Ovary (tissue), 10 donors: ENCODE measurements at places on chromosomes 13 and 19. TPM values are rescaled to one million over a fixed set of nuclear protein-coding genes. Genes with fewer than 3 reads are reported as not detected.

- no peak overlapping the region for H3K27ac ChIP-seq
- H3K4me1 ChIP-seq, result peaks cover 7% of the 10 kb centered on the region
- DNase-seq, result no peak
- H3K36me3 ChIP-seq, result no peaks in the 10 kb centered on the region
Observed at GRCh38 chr19:42421101-42421500, 6.1 kb downstream of the LIPE start.

DNA sequence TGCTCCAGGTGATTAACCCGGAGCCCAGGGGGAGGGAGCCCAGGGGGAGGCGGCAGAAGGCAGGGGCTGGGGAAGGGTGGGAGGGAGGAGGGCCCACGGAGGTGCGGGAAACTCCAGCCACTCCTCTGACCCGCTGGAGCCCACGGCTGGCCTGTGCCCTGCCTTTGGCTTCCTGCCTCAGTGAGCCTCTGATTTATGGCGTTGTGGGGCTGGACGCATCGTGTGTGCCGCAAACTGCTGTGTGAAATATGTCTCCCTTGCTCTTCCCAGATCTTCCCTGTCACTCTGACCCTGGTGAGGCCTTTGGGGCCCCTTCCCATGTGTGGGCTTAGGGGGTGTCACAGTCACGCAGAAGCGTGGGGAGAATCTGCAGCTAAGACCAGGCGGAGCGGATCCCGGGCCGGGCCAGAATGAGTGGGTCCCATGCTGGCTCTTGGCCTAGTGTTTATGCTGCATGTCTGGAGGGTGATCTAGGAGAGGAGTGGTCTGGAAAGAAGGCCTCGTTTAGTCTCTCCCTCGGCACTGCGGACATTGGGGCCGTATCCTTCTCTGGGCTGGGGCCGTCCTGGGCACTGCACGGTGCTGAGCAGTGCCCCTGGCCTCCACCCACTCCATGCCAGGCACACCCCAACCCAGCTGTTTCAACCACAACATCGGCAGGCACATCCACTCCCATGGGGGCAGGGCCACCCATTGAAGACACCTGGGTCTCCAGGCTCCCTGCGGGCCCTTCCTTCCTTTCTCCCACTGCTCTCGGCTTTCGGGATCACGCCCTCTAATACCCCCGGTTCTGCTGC is 123.0 kb downstream of the KDM4B start:
- peak; percentile 67 for DNase-seq
- peak overlapping the region; percentile 35 for H3K27ac ChIP-seq
- no peaks in the 10 kb centered on the region for H3K36me3 ChIP-seq
- no peaks in the 10 kb centered on the region for H3K27me3 ChIP-seq
- H3K4me3 ChIP-seq, result no peak overlapping the region

GRCh38 chr13:43335764-43336163 is 312.4 kb downstream of the DNAJC15 start:
- H3K36me3 ChIP-seq, result no peaks in the 10 kb centered on the region
- no peak for DNase-seq
- no peak overlapping the region for H3K4me3 ChIP-seq
- peaks cover 2% of the 10 kb centered on the region for H3K4me1 ChIP-seq
- H3K27ac ChIP-seq, result no peak overlapping the region

DNA sequence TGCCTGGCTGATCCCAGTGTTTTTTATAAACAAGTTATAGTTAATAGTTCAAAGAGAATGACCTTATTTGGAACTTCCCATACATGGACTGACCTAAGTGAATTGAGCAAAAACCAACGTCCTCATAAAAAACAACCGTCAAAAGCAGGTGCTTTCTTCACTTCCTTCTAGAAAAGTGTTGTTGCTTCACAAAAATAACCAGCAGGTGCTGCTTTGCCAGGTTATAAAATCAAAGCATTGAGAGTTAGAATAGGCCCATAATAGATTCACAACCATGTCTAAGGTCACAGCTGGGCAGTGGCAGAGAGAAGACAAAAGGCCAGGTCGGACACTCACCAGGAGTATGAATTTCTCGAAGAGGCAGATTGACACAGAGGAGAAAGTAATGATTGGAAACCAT is 9.5 kb downstream of the RUBCNL start:
- H3K4me3 ChIP-seq, result no peak overlapping the region
- H3K36me3 ChIP-seq, result no peaks in the 10 kb centered on the region
- H3K27ac ChIP-seq, result no peak overlapping the region
- no peaks in the 10 kb centered on the region for H3K4me1 ChIP-seq
- no peak for DNase-seq

DNA sequence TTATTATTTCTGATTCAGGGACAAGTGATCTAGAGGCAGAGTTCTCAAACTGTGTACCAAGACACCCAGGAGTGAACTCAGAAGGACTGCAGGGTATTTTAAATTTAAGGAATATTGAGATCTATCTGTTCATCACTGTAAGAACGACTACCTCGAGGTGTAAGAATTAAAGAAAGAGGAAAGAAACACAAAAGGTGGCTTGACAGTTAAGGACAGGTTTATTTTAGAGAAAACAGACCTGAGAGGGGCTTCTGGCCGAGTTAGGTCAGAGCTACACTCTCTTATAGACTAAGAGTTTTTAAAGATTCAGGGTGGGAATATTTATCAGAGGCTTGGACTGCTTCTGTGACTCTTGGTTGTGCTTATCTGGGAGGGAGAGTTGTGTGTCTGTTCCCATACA is 12.6 kb upstream of the NLRP5 start:
- H3K4me1 ChIP-seq, result no peaks in the 10 kb centered on the region
- no peaks in the 10 kb centered on the region for H3K27me3 ChIP-seq
- H3K36me3 ChIP-seq, result no peaks in the 10 kb centered on the region
- H3K27ac ChIP-seq, result no peak overlapping the region

GRCh38 chr19:2716722-2717637 is 4.2 kb downstream of the DIRAS1 start:
- no peaks in the 10 kb centered on the region for H3K27me3 ChIP-seq
- no peak overlapping the region for H3K27ac ChIP-seq
- H3K36me3 ChIP-seq, result no peaks in the 10 kb centered on the region
- H3K4me3 ChIP-seq, result no peak overlapping the region
- peaks cover 3% of the 10 kb centered on the region for H3K4me1 ChIP-seq

GRCh38 chr19:46107371-46107770 is 17.1 kb downstream of the IGFL3 start:
- no peaks in the 10 kb centered on the region for H3K36me3 ChIP-seq
- H3K27ac ChIP-seq, result no peak overlapping the region
- no peak for DNase-seq
- H3K27me3 ChIP-seq, result no peaks in the 10 kb centered on the region
- no peaks in the 10 kb centered on the region for H3K4me1 ChIP-seq
- H3K4me3 ChIP-seq, result no peak overlapping the region

GRCh38 chr13:93411186-93411680 is 184.6 kb downstream of the GPC6 start:
- DNase-seq, result no peak
- H3K4me1 ChIP-seq, result no peaks in the 10 kb centered on the region
- H3K27ac ChIP-seq, result no peak overlapping the region
- no peak overlapping the region for H3K4me3 ChIP-seq

- no peaks in the 10 kb centered on the region for H3K4me1 ChIP-seq
- H3K27ac ChIP-seq, result no peak overlapping the region
- H3K27me3 ChIP-seq, result no peaks in the 10 kb centered on the region
- H3K4me3 ChIP-seq, result no peak overlapping the region
- no peak for DNase-seq
- no peaks in the 10 kb centered on the region for H3K36me3 ChIP-seq
Observed at GRCh38 chr13:25674371-25674770, 302.6 kb downstream of the ATP8A2 start.

DNA sequence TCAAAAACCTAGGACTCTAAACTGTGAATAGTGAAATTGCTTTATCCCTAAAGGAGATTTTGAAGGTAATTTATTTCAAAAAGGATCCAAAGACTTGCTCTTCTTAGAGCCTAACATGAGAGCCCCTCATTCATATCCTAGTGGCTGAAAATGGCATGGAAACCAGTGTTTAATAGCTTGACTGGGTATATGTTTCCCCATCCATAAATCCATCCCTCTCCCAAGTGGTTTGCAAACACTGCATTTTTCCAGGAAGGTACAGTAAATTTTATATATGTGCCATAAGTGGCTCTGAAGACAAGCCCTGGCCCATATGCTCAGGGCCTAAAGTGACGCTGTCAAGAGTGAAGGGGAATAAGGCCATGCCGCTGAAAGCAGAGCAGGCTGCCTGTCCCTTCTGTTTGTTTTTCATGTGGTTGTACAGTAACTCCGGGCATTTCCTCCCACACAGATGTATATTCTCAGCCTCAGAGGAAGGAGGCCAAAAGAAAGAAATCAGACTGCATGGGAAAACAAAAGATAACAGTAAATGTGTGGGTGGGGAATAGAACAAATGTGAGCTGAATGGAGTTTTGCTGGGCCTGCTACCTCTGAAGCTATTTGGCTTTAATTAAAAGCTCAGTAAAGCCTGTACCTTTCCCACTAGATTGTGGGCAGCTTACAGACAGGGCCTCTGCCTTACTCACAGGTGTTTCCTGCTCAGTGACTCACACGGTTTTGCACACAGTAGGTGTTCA is 181.9 kb downstream of the PCDH9 start:
- DNase-seq, result no peak
- no peak overlapping the region for H3K4me3 ChIP-seq
- H3K27ac ChIP-seq, result no peak overlapping the region
- no peaks in the 10 kb centered on the region for H3K27me3 ChIP-seq
- H3K36me3 ChIP-seq, result no peaks in the 10 kb centered on the region
- no peaks in the 10 kb centered on the region for H3K4me1 ChIP-seq

GRCh38 chr19:3857449-3858003 is 11.3 kb downstream of the ZFR2 start:
- H3K36me3 ChIP-seq, result no peaks in the 10 kb centered on the region
- no peak overlapping the region for H3K4me3 ChIP-seq
- no peaks in the 10 kb centered on the region for H3K27me3 ChIP-seq
- no peak overlapping the region for H3K27ac ChIP-seq

- no peaks in the 10 kb centered on the region for H3K36me3 ChIP-seq
- no peak for DNase-seq
- H3K27ac ChIP-seq, result no peak overlapping the region
- H3K4me1 ChIP-seq, result no peaks in the 10 kb centered on the region
- no peak overlapping the region for H3K4me3 ChIP-seq
Observed at GRCh38 chr13:27341616-27342015, 71.0 kb downstream of the RASL11A start.

DNA sequence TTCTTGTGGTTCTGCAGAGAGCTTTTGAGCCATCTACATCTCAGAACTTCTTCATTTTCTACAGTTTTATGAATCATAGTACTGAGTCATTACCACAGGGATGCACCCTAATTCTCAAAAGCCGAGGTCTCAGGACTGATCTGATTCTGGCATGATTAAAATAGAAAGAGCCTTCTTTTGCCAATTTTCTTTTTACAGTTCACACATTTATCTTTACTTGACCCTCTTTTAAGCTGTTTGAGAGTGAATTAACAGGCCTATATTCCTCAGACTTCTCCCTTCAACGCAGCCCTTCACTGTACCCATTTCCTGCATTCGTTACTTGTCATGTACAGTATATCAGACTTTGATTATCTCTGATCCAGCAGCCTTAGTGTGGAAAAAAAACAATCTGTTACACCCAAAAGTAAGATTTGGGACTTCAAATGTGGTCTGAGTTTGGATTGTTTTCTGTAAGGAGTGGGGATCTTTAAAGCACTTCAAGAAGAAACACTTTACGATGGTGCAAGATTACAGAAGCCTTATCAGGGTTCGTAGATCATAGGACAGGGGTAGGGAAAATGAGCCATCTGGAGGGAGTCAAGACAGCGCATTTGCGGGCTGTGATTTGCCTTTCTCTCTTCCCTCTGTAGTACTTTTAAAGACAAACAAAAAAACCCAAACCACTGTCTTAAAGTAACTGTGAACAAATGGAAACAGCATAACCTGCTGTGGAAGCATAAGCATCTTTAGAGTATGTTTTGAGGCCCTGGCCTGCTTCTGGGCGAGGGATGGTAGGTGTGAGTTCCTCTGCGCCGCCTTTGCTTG is 15.3 kb upstream of the GPR183 start:
- peaks cover 4% of the 10 kb centered on the region for H3K4me1 ChIP-seq
- no peaks in the 10 kb centered on the region for H3K27me3 ChIP-seq
- DNase-seq, result no peak
- no peak overlapping the region for H3K27ac ChIP-seq

- no peaks in the 10 kb centered on the region for H3K36me3 ChIP-seq
- no peaks in the 10 kb centered on the region for H3K27me3 ChIP-seq
- peak overlapping the region; percentile 11 for H3K4me3 ChIP-seq
- H3K4me1 ChIP-seq, result peaks cover 26% of the 10 kb centered on the region
- H3K27ac ChIP-seq, result no peak overlapping the region
Observed at GRCh38 chr19:2425622-2426581, 1.5 kb downstream of the TIMM13 start.

GRCh38 chr13:93685900-93686299 is 459.3 kb downstream of the GPC6 start:
- DNase-seq, result no peak
- H3K4me3 ChIP-seq, result no peak overlapping the region
- H3K27me3 ChIP-seq, result no peaks in the 10 kb centered on the region
- H3K4me1 ChIP-seq, result no peaks in the 10 kb centered on the region
- no peaks in the 10 kb centered on the region for H3K36me3 ChIP-seq
- no peak overlapping the region for H3K27ac ChIP-seq

DNA sequence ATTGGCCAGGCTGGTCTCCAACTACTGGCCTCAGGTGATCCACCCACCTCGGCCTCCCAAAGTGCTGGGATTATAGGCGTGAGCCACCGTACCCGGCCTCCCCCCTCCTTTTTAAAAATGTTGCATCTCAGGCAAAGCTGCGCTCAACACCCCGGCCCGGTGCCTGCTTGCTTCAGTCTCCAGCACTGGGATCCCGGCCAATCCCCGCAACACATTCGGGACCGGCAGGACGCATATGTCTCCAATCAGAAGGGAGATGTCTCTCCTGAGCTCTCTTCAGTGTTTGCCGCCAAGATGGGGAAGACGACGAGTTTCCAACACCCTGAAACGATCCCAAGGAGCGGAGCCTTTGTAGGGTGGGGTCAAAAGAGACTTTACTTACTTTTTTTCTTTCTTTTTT is 16.1 kb downstream of the GNG7 start:
- DNase-seq, result no peak
- H3K4me1 ChIP-seq, result peaks cover 2% of the 10 kb centered on the region
- no peak overlapping the region for H3K27ac ChIP-seq
- no peaks in the 10 kb centered on the region for H3K27me3 ChIP-seq

- no peaks in the 10 kb centered on the region for H3K36me3 ChIP-seq
- H3K4me1 ChIP-seq, result no peaks in the 10 kb centered on the region
- DNase-seq, result no peak
- no peak overlapping the region for H3K4me3 ChIP-seq
- H3K27ac ChIP-seq, result no peak overlapping the region
Observed at GRCh38 chr13:47004027-47004426, 107.2 kb upstream of the HTR2A start.

DNA sequence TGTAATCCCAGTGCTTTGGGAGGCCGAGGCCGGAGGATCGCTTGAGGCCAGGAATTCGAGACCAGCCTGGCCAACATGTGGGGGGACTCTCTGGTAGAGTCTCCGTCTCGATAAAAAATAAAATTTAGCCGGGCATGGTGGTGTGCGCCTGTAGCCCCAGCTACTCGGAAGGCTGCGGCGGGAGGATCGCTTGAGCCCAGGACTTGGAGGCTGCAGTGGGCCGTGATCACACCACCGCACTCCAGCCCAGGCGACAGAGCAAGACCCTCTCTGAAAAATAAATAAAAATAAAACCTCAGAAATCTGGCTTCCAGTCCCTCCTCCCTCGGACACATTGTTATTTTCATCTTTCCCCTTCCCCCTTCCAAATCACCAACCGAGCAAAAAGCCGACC is 332 bp downstream of the IRGQ start:
- H3K4me3 ChIP-seq, result peak overlapping the region; percentile 59
- peaks cover 10% of the 10 kb centered on the region for H3K4me1 ChIP-seq
- no peaks in the 10 kb centered on the region for H3K36me3 ChIP-seq
- H3K27me3 ChIP-seq, result no peaks in the 10 kb centered on the region

DDX39A gene
- 7.9 TPM for polyA plus RNA-seq

CLDN10 gene
- polyA plus RNA-seq, result 2.4 TPM

DIAPH3 gene
- 1.2 TPM for polyA plus RNA-seq

NAPSA gene
- 0.87 TPM for polyA plus RNA-seq

NKPD1 gene
- polyA plus RNA-seq, result 0.11 TPM

PCDH9 gene
- 1.0 TPM for polyA plus RNA-seq

POLR2E gene
- 119 TPM for polyA plus RNA-seq

GRK1 gene
- polyA plus RNA-seq, result 0.02 TPM
